MCF 10A (cell line): ENCODE measurements at places on chromosomes 16 and 17.

DNA sequence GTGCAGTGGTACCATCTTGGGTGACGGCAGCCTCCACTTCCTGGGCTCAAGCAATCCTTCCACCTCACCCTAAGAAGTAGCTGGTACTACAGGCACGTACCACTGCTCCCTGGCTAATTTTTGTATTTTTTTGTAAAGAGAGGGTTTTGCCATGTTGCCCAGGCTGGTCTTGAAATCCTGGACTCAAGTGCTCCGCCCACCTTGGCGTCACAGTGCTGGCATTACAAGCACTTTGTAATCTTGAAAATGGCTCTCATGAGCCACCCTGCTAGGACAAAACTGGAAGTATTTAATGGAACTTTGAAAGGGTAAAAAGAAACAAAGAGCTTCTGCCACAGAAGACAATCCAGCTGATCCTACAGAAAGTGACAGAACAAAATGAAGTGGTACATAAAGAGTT lies 9.2 kb downstream of the SUMO2 start:
- no peak for DNase-seq

GRCh38 chr17:81044764-81045589 lies 10.0 kb downstream of the BAIAP2 start:
- peak; percentile 80 for DNase-seq

DNA sequence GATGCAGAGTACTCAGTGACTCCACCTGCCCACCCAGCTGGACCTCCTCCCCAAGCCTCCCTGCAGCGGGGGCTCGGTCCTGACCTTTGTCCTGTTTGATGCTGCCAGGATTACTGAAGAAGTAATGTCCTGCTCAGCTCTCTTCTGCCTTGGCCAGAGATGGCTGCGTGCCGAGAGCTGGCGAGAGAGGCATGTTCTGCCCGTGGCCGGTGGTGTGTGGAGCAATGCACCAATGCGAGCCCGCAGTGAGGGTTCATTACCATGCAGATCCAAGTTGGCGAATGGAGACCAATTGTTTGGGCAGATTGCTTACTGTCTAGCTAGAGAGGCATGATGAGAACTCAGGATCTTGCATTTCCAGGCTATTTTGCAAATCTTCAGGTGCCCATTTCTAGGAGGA lies 248.9 kb downstream of the ENGASE start:
- no peak for DNase-seq

GRCh38 chr17:63946440-63947363 lies 14.6 kb upstream of the CD79B start:
- peak; percentile 35 for DNase-seq

GRCh38 chr16:89621698-89622409 lies 8.4 kb downstream of the DPEP1 start:
- no peak for DNase-seq

GRCh38 chr17:77456951-77457548 lies 316.3 kb downstream of the SEC14L1 start:
- no peak for DNase-seq

- DNase-seq, result no peak
Observed at GRCh38 chr16:82848013-82848412, 221.2 kb downstream of the CDH13 start.

- no peak for DNase-seq
Observed at GRCh38 chr17:6505425-6506142, 50.8 kb downstream of the PITPNM3 start.

DNA sequence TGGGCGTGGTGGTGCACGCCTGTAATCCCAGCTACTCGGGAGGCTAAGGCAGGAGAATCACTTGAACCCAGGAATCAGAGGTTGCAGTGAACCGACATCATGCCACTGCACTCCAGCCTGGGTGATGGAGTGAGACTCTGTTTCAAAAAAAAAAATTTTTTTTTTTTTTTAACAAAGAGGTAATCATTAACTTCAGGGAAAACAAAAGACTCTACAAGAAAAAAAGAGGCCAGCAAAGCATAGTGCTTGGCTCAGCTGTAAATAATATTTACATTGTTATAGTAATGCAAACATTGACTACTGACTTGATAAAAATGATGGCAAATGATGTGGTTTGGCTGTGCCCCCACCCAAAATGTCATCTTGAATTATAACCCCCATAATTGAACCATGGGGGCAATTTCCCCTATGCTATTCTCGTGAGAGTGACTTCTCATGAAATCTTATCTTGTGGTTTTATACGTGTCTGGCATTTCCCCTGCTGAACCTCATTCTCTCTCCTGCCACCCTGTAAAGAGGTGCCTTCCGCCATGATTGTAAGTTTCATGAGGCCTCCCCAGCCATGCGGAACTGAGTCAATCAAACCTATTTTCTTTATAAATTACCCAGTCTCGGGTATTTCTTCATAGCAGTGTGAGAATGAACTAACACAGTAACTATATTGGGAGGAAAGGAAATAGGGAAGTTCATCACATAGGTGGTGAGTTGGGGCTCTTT lies 12.7 kb upstream of the SSTR2 start:
- no peak for DNase-seq

- no peak for DNase-seq
Observed at GRCh38 chr16:3595110-3595486, 16.3 kb downstream of the SLX4 start.

DNA sequence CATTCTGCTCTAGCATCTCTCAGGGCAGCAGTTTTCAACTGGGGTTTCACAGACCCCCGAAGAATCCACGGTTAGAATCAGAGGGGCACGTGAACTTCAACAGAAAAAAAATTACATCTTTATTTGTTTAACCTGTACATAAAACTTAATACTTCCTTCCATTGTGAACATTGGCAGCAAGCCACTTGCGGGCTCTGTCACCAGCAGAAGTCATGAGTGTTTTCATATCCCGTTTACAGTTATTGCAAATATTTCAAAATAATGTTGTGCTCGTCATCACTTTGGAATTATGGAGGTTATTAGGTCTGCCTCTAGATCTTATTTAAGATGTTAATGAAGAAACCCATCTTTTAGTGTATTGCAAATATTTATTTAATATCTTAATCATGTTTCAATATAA lies 109.8 kb downstream of the SDR42E1 start:
- DNase-seq, result peak; percentile 78

- DNase-seq, result no peak
Observed at GRCh38 chr16:12903407-12904328, 2.3 kb downstream of the SHISA9 start.

- no peak for DNase-seq
Observed at GRCh38 chr16:1073566-1074378, 1.2 kb downstream of the SSTR5 start.
